Smooth muscle cell of the brain vasculature (primary cell): ENCODE measurements at places on chromosomes 5 and 9.

DNA sequence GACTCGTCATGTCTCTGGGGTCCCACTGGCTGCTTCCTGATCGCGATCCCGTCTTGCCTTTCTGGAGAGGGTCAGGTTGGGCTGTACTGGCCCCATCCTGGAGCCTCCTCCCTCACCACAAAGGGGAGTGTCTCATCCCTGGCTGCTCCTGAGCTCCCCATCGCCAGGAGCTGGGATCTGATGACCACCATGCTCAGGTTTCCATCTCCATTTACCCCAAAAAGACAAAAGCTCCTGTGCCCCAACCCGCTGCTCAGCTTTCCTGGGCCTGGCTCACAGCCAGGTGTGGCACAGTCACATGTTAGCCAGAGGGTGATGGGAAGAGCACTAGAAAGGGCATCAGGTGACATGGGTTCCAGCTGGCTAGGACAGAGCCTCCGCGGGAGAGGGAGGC, 47.3 kb upstream of the CDKN2AIPNL start:
- DNase-seq: no peak

DNA sequence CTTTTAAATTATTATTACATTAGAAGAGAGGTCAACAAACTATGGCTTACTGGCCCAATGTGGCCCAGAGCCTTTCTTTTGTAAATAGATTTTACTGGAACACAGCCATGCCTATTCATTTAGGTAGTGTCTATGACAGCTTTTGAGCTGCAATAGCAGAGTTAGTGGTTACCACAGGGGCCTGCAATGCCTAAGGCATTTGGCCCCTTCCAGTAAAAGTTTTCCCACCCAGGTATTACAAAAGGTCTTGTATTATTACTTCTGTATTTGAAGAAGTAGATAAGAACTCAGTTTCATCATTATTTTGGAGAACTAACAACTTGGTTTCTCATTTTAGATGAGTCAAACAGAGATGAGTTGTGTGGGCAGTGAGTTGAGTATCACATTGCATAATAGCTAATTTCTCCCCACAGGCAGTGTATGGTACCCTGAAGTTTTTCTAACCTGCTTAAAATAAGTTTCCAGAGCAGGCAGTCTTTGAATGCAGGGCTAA, 9.5 kb downstream of the MTRR start:
- DNase-seq: no peak

- DNase-seq: no peak
These were observed 56.6 kb downstream of the KCNN2 start for GRCh38 chr5:114418176-114419066.

DNA sequence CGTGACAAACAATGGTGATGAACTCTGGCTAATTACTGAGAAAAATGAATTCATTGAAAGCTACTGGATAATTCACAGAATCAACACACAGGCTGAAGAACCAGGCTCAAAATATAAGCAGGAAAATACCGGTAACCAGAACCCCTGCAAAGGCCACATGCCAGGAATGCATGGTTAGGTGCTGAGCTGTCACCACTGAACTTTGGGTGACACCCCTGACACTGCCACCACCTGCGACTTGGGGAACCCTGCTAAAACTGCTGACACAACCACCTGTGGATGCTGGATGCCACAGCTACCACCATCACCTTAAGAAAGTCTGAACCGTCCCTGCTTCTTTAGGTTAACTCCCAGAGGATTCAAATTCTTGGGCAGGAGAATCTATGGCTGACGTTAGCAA, 72.0 kb upstream of the NR4A3 start:
- no peak for DNase-seq

DNA sequence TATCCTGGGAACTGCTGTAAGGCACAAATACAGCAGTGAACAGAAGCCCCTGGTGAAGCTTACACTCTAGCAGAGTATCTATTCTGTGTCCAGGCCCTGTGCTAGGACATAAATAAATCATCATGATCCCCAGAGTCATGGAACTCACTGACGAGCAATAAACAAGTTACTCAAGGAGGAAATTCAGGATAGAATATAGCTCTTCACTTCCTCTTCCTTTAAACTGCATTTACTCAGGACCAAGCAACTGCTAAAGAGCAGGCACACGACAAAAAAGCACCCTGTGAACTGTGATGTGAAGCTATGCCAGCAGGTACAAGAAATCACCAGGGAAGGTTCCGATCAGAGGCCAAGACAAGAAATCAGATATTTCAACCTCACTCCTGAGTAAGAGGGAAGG, 47.8 kb upstream of the NR5A1 start:
- no peak for DNase-seq

DNA sequence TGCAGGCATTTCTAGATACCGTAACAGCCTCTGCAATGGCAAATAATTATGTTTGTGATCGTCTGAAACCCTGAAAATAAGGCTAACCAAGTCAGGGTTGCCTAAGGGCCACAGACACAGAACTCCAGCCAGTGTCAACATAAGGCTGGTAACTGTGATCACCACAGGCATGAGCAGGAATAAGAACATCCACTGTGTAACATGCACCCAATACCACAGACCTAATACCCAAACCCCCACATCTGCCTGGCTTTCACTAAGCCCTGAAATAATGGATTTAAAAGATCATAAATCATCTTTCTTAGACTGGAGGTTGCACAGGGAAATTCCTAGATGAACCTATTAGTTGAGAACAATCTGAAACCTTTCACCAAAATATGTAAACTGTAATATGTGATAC, 394.5 kb downstream of the NFIB start:
- no peak for DNase-seq

- DNase-seq: no peak
These were observed at the start of gene SEPTIN8 for GRCh38 chr5:132777209-132778069. Gene SEPTIN8 (minus strand): TSS chr5:132777239. CDS start chr5:132777137, 102 bp downstream.

DNA sequence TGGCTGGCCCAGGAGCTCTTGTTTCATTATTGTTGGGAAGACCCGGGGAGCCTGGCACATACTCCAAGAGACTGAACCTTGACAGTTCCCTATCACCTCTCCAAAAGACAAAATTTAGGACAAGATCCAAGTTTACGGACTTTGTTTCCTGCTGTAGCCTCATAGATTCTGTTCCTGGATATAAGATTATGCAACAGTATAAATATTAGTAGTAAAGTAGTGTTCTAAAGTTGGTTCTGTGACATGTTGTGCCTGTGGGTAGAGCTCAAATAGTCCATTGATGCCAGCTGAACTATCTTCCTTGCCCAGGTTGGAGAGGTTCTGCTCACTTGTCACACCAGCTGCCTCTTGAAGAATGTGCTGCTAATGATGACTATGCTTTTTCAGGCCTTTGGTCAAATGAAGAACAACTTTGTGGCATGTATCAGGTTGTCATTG, 430.2 kb downstream of the DMAC1 start:
- DNase-seq: no peak

DNA sequence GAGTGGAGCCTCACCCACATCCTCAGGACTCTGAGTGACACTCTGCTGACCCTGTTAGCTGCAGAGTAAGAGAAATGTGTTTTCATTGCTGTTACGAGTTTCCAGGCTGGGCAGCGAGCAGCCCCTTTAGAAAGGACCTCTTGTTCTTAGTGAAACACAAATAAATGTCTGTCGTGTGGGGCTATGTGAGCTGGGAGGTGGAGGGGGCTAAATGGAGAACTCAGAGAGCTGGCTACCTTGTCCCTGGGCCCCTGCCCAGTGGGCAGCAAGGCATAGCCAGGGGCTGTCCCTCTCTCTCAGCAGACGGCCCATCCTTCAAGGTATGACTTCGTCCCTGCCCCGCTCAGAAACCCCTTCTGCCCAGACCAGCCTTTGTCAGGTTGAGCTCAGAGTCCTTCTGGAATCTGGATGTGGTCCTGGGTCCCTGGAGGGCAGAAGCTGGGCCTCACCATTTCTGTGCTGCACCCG, 10.2 kb downstream of the DCANP1 start:
- DNase-seq: no peak

GRCh38 chr5:10328323-10328722, 20.6 kb upstream of the CMBL start:
- DNase-seq: no peak

GRCh38 chr5:3862906-3863305, 267.3 kb downstream of the IRX1 start:
- no peak for DNase-seq

GRCh38 chr5:73735032-73735734, 109.2 kb downstream of the ARHGEF28 start:
- peak; percentile 52 for DNase-seq

DNA sequence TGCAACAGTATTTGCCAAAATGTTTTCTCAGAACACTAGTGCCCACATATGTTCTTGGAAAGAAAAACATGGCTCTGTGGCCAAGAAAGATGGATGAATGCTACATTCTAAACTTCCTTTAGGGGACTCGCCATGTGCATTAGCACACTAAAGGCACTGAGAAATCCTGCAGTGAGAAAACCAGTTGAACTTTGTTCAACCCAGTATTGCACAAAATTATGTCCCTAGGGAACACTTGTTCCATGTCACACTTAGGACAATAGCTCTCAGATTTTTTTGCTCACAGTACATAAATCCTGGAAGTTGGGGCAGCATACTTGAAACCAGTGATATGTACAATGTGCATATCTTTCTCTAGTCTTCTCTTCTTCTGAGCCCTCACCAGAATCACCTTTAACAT, 96.6 kb downstream of the ADRB2 start:
- no peak for DNase-seq

GRCh38 chr5:134420343-134420742, 8.7 kb upstream of the CDKN2AIPNL start:
- peak; percentile 40 for DNase-seq

DNA sequence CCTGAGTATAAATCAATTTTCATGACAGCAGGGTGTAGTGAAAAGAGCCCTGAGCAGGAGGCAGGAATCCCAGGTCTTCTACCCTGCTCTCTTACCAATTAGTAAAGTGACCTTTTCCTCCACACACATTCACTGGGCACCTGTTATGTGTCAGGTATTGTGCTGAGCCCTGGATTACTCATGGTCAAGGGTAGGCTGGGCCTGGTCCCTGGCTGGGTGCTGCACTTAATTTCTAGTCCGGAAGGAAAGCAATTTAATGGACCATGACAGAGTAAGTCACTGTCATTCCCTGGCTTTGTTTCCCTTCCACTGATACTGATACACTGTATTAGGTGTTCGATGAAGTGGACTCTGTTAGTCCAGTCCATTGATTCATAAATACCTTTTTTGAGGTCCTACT, 29.1 kb upstream of the BRINP1 start:
- no peak for DNase-seq

DNA sequence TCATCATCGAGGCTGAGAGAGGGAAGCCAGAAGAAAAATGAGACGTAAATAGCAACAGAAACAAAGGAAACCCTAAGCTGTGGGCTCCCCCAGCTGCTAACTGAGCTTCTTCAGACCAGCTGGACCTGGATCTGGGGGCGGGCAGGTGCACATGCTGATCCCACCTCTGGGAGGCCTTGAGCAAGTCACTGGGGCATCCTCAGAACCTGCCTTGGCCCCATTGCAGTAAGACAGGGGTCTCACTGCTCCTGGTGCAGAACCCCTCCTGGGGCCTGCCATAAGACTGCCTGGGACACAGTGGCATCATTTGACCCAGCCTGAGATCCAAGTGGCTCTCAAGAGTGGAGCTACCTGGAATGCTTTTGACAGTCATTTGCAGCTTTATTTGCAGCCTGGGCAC, 77.4 kb downstream of the PHF2 start:
- DNase-seq: no peak

DNA sequence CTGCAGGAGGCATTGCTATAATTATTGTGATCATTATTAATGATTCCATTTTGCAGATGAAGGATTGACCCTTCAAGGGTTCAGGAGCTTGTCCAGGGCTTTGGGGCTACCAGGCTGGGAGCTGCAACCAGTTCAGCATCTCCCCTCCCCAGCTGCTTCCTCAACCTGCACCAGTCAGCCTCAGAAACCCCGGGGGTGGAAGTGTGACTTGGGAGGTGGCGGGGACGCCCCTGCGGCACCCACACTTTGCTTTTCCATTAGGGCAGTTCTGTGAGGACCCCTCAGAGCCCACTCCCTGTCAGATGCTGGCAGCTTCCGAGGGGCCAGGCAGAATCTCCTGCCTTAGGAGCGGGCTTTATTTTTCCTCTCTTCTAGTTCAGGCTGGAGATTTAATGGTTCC, 85.6 kb downstream of the OLFM1 start:
- no peak for DNase-seq

DNA sequence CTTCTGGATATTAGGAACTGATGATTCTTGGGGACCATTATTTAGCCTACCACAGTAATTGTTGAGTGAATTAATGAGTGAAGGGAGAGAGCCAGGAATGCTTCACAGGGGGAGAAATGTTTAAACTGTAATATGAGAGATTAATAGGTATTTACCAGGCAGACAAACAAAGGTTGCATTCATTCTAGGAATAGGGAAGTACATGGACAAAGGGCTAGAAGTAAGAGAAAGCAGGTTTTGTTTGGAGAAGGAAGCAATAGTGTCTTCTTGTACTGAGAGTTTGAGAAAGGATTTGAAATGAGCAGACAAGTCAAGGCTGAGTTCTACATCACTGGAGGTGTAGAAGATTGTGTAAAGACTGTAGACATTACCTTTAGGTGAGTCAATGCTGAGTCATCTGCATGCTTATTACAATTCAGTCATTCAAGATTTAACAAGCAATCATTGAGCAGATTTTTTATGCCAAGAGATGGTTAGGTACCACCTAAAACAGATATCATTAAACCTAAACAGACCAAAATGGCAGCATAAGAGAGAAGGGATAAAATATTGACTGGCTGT, 8.0 kb downstream of the TAF1L start:
- no peak for DNase-seq
